ENCODE measurements at places on chromosomes 1 and 21.

DNA sequence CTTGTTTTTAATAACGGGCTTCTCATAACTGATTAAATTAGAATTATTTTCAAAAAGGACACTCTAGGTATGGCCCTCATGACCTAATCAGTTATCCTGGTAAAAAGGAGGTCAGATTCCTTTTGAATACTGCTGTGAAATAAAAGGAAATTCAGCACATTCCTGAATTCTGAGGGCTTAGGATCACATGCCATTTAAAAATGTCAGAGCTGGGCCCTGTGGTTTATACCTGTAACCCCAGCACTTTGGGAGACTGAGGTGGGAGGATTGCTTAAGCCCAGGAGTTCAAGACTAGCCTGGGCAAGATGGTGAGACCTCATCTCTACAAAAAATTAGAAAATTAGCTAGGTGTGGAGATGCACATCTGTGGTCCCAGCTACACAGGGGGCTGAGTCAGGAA is 18.0 kb upstream of the RABGGTB start:
- no peak for DNase-seq

DNA sequence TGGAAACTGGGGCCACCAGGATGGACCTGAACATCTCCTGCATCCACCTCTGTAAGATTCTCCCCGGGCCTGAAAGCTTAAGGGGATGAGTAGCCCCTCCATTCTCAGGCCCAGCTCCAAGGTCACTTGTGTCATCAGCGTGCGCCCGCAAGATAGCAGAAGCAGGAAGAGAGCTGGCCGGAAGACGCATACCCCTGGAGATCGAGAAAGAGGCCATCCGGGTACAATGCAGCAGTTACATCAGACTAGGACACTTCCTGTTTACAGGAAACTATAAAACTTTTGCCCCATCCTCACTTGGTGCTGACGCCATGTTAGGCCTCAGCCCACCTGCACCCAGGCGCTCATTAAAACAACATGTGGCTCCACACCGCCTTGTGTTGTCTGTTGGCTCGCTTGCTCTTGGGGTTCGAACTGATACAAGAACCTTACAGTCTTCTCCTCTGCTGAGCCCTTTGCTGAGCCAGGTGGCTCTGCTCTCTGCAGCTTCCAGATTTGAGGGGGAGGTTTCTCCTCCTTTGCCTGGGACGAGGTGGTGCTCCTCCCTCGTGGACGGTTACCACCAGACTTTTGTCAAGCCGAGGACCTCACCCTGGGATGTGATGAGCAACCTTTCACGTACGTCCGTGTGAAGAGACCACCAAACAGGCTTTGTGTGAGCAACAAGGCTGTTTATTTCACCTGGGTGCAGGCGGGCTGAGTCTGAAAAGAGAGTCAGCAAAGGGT is 277.5 kb upstream of the C1orf174 start:
- DNase-seq = no peak

DNA sequence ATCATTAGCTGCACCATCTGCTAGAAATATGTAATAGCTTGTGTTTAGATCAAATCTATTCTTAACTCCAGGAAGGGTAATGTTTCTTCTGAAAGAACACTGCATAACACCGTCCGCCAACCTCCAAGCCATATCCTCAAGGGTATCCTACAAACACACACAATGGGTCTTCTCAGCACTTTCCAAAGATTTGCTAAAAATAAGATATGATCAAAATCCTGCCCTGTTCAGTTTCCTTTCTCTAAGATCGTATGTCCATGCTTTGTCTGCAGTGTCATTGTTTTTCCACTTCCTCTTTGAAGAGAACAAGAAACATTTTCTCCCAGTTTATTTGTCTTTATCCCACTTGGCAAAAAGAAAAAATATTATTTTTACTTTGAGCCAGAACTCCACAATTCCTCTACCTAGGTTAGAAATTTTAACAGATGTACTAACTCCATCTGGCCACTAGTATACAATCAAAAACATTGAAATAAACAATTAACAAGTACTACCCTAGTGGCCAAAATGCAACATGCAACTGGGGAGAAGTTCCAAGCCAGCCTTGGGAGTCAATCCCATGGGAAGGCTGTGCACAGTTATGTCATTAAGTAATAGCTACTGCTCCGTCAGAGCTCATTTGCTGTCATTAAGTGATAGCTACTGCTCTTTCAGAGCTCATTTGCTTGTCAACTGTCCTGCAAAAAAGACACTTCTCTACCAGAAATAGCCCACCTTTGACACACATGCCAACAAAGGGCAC is 37.8 kb downstream of the FRRS1 start:
- DNase-seq = no peak

DNA sequence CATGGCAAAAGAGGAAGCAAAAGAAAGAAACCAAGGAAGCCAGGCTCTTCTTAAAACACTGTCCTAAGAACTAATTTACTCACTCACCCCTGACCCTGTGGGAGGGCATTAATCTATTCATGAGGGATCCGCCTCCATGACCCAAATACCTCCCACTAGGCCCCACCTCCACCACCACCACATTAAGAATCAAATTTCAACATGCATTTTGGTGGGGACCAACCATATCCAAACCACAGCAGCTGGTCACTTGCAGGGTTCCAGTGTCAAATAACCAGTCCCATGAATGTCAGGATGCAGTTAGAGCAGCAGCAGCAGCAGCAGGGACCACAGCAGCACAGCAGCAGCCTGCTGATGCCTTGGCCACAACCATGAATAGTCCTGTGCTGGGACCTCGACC is 83.8 kb downstream of the ZC3H11B start:
- DNase-seq = peak; percentile 52

Data from ecto neural progenitor cell (in vitro differentiated cells).